Esophagus (tissue), 2 donors: ENCODE measurements at places on chromosomes 4 and X. TPM values are rescaled to one million over a fixed set of nuclear protein-coding genes. Genes with fewer than 3 reads are reported as not detected.

Gene CXCL13
- 0.16 TPM for polyA plus RNA-seq

Gene FATE1
- not detected for polyA plus RNA-seq

Gene NUDT10
- polyA plus RNA-seq = 0.29 TPM

Gene GLOD5
- polyA plus RNA-seq = 0.15 TPM
